Fibroblast of gingiva (primary cell): ENCODE measurements at places on chromosomes 12 and 14.
A peak's percentile ranks its signal among the peaks of the same experiment; 100 is the strongest.

- no peak for DNase-seq
These were observed 9.0 kb downstream of the PLEKHA5 start for GRCh38 chr12:19138551-19138950.

- DNase-seq, result no peak
These were observed 144.4 kb downstream of the SCARB1 start for GRCh38 chr12:124719231-124719630.

GRCh38 chr14:39434401-39434800 lies 2.2 kb upstream of the FBXO33 start:
- no peak for DNase-seq

DNA sequence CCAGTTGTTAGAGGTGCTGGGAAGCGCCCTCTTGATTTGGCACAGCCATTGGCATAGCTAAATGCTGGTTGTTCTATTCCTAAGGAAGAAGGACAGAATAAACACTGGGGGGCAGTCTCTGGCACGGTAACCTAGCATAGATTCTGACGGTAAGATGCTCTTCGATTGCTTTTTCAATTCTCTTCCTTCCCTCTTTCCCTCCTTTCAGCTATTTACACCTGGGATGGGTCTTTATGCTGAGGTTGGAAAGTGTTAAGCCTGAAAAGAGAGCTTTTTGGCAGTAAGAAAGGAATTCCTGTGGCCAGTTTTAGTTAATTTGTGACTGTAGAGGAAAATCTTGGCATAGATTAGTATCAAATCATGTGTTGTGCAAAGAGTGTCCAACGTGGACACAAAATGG lies 162.8 kb downstream of the SNAPC1 start:
- no peak for DNase-seq

GRCh38 chr14:102878174-102878969 lies 44.1 kb upstream of the AMN start:
- peak; percentile 18 for DNase-seq

- DNase-seq, result no peak
These were observed 753 bp upstream of the DLGAP5 start for GRCh38 chr14:55192054-55192621.

GRCh38 chr12:14828892-14829291 lies 14.4 kb downstream of the ART4 start:
- DNase-seq, result peak; percentile 5

GRCh38 chr14:38101679-38102078 lies 106.0 kb upstream of the SSTR1 start:
- no peak for DNase-seq

GRCh38 chr14:49621114-49621881 lies 699 bp downstream of the MGAT2 start:
- peak; percentile 70 for DNase-seq

DNA sequence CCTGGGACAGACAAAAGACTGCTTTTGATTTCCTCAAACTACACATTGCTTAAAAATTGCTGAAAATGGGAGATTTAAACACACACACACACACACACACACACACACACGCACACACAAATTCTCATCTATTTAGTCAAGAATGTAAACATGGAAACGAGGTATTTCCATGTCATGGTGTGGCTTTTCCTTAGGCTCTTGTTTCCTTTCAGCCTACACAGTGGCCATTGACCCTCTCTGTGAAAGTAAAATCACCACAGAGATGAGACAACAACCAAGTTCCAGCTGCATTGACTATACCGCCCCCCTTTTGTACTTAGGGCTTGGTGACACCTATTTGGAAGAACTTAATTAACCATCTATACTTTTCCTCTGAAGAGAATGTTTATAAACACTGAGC lies 41.9 kb downstream of the TTC8 start:
- peak; percentile 55 for DNase-seq

DNA sequence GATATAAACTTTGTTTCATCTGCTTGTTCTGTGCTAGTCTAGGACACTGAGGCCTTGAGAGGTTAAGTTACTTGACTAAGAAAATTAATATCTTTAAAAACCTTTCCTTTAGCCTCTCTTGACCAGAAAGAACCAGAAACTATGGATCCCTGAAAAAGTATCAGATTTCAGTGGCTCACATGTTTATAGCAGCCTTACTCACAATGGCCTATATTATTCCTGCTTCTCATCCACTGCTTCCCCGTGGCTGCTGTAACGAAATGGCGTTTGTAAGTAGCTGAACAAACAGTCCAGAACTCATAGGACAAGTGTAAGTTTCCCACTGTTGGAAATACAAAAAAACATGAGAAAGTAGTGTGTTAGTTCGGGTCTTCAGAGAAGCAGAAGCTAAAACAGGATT lies 3.2 kb upstream of the PYGL start:
- DNase-seq, result peak; percentile 6

GRCh38 chr12:18716236-18716635 lies 21.6 kb downstream of the PLCZ1 start:
- DNase-seq, result no peak

DNA sequence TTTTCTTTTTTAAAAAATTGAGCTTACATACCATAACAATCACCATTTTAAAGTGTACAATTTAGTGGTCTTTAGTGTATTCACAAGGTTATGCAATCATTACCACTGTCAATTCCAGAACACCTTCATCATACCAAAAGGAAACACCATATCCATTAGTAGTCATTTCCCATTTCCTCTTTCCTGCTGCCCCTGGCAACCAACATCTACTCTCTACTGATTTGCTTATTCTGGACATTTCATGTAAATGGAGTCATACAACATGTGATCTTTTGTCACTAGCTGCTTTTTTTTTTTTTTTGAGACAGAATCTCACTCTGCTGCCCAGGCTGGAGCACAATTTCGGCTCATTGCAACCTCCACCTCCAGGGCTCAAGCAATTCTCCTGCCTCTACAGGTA lies 66.8 kb upstream of the CFL2 start:
- DNase-seq, result peak; percentile 55

DNA sequence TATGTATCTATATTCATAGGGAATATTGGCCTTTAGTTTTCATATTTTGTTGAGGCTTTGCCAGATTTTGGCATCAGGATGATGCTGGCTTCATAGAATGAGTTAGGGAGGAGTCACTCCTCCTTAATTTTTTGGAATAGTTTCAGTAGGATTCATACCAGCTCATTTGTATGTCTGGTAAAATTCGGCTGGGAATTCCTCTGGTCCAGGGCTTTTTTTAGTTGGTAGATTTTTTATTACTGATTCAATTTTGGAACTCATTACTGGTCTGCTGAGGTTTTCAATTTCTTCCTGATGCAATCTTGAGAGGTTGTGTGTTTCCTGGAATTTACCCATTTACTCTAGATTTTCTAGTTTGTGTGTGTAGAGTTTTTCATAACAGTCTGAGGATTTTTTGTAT lies 175.2 kb downstream of the EPS8 start:
- DNase-seq, result peak; percentile 74

- no peak for DNase-seq
These were observed 7.0 kb downstream of the SLC25A29 start for GRCh38 chr14:100299238-100299560.

DNA sequence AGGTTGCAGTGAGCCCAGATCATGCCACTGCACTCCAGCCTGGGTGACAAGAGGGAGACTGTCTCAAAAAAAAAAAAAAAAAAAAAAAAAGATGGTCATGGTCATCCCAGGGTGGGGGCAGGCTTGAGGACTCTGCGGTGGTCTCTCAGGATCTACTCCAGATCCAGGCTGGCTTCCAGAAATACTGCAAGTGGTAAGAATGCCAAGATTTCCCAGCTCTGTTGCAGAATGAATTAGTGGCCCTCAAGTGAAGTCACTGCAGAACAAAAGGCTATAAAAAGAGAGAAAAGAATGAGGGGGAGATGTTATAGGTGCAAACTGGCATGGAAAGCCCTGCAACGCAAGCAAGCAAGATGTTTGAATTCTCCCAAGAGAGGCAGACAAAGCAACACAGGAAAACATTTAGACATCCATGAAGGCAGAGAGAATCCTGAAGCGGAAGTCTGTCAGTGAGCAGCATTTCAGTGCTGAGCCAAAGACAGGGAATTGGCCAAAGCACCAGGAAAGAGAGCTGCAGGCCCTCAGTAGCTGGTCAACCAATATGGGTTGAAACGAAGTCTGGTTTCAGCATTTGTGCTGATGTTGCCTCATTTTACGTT lies 31.9 kb upstream of the ETFBKMT start:
- DNase-seq, result no peak

- DNase-seq, result no peak
These were observed 82.1 kb downstream of the KIF26A start for GRCh38 chr14:104220215-104221070.
